Activated naive CD8-positive, alpha-beta T cell treated with anti-CD3 and anti-CD28 coated beads for 36 hours (primary cell): ENCODE measurements at places on chromosomes 7 and 10.

- no peak for DNase-seq
- H3K4me1 ChIP-seq: peaks cover 72% of the 10 kb centered on the region
- H3K36me3 ChIP-seq: peaks cover 26% of the 10 kb centered on the region
- H3K27me3 ChIP-seq: no peaks in the 10 kb centered on the region
Measured at GRCh38 chr10:124693801-124694416, 50.3 kb downstream of the FAM53B start.

GRCh38 chr7:17054206-17054605 is 172.4 kb upstream of the AGR3 start:
- H3K4me3 ChIP-seq: no peak overlapping the region
- H3K36me3 ChIP-seq: no peaks in the 10 kb centered on the region
- peaks cover 9% of the 10 kb centered on the region for H3K4me1 ChIP-seq
- H3K27me3 ChIP-seq: no peaks in the 10 kb centered on the region
- H3K27ac ChIP-seq: no peak overlapping the region
- DNase-seq: no peak

DNA sequence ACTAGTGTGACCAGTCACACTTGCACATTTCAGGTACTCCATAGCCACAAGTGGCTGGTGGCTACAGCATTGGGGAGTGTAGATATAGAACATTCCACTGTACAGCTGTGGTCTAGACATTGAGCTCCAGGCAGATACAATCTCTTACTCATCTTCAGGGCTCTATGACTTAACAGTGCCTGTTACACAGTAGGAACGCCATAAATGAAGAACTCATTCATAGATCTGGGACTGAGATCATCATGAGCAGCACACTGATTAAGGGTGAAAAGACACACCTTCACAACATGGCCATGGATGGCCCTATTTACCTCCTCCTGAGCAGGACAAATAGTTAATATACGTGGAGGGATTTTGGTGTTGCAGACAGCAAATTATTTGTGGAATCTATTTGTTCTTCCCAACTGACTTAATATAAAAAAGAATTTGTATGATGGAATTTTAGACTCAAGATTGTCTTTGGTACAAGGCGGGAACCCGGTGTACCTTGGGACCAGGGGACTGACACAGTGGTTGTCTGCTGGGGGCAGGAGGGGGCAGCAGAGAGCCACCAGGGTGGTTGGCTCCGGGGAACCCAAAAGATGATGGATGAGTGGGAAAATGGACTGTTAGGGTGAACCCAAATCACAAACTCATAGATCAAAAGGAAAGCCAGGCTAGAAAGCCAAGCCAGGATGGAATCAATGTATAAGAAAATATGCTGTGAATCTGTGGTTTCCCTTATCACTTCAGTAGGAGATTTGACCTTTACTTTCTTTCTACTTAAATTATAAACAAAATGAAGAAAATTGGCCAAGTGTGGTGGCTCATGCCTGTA is 24.3 kb upstream of the CPA2 start:
- peaks cover 15% of the 10 kb centered on the region for H3K4me1 ChIP-seq
- no peak overlapping the region for H3K27ac ChIP-seq
- peaks cover 1% of the 10 kb centered on the region for H3K36me3 ChIP-seq
- no peaks in the 10 kb centered on the region for H3K27me3 ChIP-seq
- no peak overlapping the region for H3K4me3 ChIP-seq

GRCh38 chr10:9302140-9302746 is 1247.8 kb downstream of the GATA3 start:
- H3K27me3 ChIP-seq: peaks cover 12% of the 10 kb centered on the region
- no peak overlapping the region for H3K27ac ChIP-seq

DNA sequence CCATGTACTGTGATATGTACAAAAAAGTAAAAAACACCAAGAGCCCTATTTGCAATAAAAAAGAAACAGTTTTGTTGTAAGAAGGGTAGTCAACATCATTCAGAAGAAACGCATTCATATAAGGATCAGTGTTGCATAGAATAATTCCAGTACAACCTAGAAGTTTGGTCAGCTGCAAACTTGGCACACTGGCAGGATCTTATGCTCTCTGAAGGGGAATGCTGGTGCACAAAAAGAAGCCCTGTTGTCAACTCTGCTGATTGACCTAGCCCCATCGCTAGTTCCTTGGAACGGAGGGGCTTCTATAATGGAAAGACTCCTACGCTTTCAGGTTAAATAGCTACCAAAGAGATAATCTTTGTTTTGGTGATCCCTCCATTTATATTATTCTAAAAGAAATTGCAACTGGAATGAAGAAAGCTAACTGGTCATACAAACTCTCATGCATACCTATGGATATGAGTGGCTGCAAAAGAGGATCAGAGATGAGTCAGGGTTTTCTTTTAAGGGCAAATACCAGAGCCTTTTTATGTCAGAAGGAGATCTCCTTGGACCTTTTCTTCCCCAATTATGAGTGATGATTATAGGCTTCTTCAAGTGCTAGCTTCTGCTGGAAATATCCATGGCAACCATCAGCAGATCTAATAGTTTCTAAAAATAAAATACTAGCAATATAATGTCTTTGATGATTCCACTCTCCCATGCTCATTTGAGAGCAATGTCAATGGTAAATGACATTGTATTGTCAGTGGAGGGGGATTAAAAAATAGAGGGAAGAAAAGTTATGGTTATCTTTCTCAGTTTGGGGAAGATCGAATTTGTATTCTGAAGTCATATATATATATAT is 312.4 kb upstream of the CACNA2D1 start:
- H3K36me3 ChIP-seq: no peaks in the 10 kb centered on the region
- no peak overlapping the region for H3K4me3 ChIP-seq

DNA sequence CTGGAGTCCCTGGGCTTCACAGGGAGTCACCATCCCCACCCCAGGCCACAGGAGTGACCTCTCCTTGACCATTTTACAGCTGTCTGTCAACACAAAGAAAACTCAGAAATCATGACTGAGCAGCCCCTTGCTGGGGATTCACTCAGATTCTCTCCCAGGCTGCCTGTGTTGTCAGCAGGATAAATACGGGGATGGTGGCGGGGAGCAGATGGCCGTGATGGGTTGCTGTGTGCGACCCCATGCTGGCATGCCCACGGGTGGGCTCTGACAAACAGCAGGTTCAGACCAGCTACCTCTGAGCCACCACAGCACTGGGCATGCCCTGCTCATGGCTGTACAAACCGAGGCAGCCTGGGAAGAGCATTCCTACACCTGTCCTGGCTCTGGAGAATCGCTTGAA is 136.1 kb downstream of the SLIT1 start:
- H3K4me1 ChIP-seq: peaks cover 5% of the 10 kb centered on the region
- peaks cover 14% of the 10 kb centered on the region for H3K27me3 ChIP-seq
- no peak overlapping the region for H3K4me3 ChIP-seq
- no peaks in the 10 kb centered on the region for H3K36me3 ChIP-seq
- H3K27ac ChIP-seq: no peak overlapping the region

DNA sequence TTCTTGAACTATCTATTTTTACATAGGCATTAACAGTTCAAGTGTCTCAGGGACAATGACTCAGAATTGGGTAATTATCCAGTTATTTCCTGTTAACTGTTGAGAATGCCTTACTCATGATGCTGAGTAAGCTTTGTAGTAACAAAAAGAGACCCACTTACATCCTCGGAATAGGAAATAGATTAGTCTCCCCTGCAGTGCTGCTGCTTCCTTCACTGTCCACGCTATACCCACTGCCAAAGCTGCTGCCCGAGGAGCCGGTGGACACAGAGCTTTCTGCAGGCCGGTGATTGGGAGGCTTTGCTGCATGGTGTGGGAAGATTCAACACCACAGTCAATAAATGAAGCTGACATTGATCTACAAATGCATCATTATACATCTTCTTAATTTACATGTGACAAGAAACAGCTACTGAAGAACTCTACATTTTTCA is 357.1 kb downstream of the PCLO start:
- H3K27me3 ChIP-seq: no peaks in the 10 kb centered on the region
- H3K36me3 ChIP-seq: no peaks in the 10 kb centered on the region
- H3K4me1 ChIP-seq: no peaks in the 10 kb centered on the region
- DNase-seq: no peak

- no peaks in the 10 kb centered on the region for H3K36me3 ChIP-seq
- no peaks in the 10 kb centered on the region for H3K4me1 ChIP-seq
- no peak for DNase-seq
- no peak overlapping the region for H3K27ac ChIP-seq
- no peaks in the 10 kb centered on the region for H3K27me3 ChIP-seq
Measured at GRCh38 chr7:15554081-15554480, 7.7 kb downstream of the AGMO start.

GRCh38 chr7:26533217-26533616 is 241.6 kb downstream of the SNX10 start:
- DNase-seq: no peak
- no peak overlapping the region for H3K27ac ChIP-seq

DNA sequence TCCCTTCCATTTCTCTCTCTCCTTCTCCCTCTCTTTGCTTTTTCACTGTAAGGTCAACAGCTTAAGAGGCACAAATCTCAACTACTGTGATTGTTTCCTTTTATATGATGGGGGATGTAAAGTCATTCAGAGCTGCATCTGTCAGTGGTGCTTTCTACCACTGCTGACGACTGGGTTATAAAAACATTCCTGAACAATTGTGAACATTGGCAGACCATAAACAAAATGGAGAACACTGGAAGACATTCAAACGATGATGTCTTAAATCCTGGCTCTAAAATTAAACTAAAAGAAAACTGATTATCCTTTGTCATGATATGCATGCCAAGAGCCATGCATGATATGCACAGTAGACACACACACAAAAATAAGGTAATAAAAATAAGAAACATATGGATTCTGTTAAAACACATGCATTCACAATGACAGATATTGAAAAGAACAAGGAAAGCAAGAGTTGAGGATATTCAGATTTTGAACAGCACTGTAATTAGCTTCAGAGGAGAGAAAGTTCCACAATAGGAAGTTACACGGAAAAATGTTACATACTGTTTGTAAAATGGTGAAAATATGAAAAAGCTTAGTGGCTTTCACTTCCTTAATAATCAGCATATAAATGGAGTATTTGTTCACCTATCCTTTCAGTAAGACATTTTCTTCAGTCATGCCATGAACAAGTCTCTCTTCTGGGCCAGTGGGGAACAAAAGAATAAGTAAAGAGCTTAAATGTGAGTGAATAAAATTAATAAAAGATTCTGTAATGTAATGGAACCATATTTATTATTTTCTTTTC is 89.2 kb downstream of the RNLS start:
- no peak overlapping the region for H3K27ac ChIP-seq
- H3K27me3 ChIP-seq: peaks cover 3% of the 10 kb centered on the region
- peaks cover 24% of the 10 kb centered on the region for H3K4me1 ChIP-seq
- peaks cover 2% of the 10 kb centered on the region for H3K36me3 ChIP-seq
- H3K4me3 ChIP-seq: no peak overlapping the region
- no peak for DNase-seq

DNA sequence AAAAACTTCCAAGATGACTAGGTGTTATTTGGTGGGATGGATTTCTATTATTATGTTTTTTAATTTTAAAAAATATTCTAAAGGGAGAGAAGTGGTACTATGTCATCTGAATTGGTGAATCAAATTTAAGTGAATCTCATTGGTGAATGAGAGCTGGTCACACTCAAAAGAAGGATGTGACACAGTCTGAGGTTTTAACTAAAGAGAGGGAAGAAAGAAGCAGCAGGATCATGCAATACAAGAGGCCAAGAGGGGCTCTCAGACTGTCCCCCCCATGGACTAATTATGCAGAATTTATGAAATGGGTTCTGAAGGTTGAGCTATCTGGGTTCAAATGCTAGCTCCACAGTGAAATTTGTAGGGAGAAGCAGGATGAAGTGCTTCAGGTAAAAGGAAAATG is 16.2 kb downstream of the MACC1 start:
- peaks cover 1% of the 10 kb centered on the region for H3K36me3 ChIP-seq
- peaks cover 2% of the 10 kb centered on the region for H3K4me1 ChIP-seq
- DNase-seq: no peak
- H3K27ac ChIP-seq: no peak overlapping the region

DNA sequence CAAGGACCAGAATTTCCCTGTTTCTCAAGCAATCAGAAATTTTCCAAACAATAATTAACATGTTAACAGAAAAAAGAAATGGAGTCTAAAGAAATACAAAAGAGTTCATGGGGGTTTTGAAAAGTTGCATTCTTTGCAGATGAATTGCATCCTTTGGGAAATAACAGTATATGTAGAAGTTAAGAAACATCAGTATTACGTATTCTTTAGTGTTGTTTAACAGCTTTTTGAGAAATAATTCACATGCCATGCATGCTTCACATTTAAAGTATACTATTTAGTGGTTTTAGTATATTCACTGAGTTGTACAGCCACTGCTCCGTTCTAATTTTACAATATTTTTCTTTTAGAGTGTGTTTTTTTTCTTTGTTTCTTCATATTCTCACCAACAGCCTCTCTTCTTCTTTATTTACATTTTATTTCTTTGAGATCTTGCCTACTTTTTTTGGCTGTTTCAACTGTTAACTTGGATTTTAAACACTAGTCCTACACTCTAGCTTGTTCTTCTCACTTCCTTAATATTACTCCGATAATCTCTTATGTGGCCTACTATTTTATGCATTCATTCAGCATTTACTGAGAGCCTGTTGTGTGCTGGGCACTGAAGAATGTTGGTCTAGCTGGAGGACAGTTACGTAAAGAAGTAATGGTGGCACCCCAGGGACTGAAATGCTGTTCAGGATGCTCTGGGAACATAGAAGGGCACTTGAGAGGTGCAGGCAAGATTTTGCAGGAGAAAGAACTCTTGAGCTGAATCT is 330.1 kb downstream of the EXOC4 start:
- peaks cover 8% of the 10 kb centered on the region for H3K4me1 ChIP-seq
- H3K36me3 ChIP-seq: peaks cover 38% of the 10 kb centered on the region
- no peak for DNase-seq
- no peak overlapping the region for H3K27ac ChIP-seq

DNA sequence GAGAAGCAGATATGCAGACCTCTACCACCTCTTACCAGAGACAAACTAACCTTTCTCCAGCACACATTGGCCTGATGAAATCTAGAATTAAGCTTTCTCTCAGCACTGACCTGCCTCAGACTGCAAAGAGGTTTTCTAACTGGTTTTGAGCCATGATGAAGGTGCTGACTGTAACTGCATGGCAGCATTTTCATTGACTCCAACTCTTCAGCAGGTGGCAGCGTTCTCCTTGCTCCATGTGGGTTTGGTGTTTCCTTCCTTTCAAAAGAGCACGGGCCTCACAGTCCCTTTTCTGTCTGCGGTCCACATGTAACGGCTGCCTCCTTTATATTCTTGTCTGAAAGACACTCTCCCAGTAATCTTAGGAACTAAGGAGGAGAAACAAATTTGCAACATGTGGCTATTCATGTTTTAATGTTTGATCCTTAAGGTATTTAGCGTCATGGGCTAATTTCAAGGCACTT is 12.6 kb downstream of the KLLN start:
- H3K27ac ChIP-seq: no peak overlapping the region
- peak; percentile 31 for DNase-seq
- no peaks in the 10 kb centered on the region for H3K36me3 ChIP-seq
- peaks cover 4% of the 10 kb centered on the region for H3K4me1 ChIP-seq
- H3K27me3 ChIP-seq: no peaks in the 10 kb centered on the region
- no peak overlapping the region for H3K4me3 ChIP-seq

DNA sequence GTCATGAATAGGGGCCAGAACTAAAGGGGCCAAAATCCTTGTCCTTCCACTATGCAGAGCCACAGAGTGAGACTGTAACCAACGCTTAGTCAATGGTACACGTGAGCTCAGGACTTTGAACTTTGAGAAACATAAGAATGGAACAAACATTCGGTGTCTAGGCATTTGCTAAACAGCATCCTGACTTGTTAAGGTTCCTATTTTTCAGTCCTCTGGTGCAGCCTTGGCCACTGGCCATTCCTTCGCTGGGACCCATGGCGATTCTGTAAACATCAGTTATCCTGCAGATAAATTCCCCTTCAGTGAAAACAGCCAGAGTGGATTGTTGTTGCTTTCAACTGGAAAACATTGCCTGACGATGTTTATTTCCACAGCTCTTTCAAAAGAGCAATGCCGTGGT is 266.8 kb downstream of the SORCS1 start:
- H3K4me3 ChIP-seq: no peak overlapping the region
- H3K36me3 ChIP-seq: no peaks in the 10 kb centered on the region
- H3K27ac ChIP-seq: no peak overlapping the region
- DNase-seq: no peak
- H3K27me3 ChIP-seq: no peaks in the 10 kb centered on the region
